ENCODE measurements at places on chromosomes 13 and 19.
A peak's percentile ranks its signal among the peaks of the same experiment; 100 is the strongest.

- no peak for DNase-seq
Measured at GRCh38 chr13:102940143-102940542, 94.3 kb downstream of the ERCC5 start.

GRCh38 chr19:5587661-5588060 is 19.9 kb upstream of the TINCR start:
- no peak for DNase-seq

GRCh38 chr13:97319113-97319720 is 97.1 kb downstream of the MBNL2 start:
- DNase-seq, result no peak

GRCh38 chr19:511101-511851 is 4.0 kb downstream of the TPGS1 start:
- DNase-seq, result peak; percentile 68

GRCh38 chr19:13428352-13428751 is 77.9 kb downstream of the CACNA1A start:
- DNase-seq, result no peak

Data from activated T-cell treated with anti-CD3 and anti-CD28 coated beads for 1 hour (primary cell).